ENCODE measurements at places on chromosomes 12 and 14.

DNA sequence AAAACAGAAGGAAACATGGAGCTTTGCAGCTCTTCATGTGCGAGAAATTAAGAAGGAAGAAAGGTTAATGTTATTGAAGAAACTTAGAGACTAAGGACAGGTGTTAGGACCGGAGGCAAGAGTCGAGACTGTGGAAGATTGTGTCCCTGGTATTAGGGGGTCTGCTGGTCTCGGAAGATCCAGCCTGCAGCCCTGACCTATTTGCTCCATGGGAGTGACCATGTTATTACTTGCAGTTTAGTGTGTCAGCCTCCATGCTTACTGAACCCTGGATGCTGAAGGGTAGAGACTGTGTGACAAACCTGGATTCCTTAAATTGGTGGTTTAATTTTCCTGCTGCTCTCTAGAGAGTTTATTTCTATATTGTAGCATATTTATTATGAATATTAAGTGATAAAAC, 580.6 kb downstream of the NOVA1 start:
- no peak for DNase-seq

- no peak for DNase-seq
Measured at GRCh38 chr12:89861086-89861485, 152.4 kb upstream of the ATP2B1 start.

DNA sequence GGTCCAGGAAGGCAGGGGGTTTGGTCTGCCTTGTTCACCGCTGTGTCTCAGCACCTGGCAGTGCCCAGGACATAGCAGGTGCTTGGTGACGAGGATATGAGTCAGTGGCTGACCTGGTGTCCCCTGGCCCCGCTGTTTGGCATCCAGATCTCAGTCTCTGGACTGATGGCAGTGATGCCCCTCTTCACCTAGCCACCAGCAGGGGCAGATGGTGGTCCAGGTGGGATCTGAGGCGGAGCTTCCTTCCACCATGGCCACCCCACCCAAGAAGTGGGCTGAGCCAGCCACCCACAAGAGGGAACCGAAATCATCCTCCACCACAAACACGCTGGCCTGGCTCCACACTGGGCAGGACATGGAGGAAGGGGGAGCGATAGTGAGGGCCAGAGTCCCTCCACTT, 16.1 kb upstream of the SH2B3 start:
- no peak for DNase-seq

DNA sequence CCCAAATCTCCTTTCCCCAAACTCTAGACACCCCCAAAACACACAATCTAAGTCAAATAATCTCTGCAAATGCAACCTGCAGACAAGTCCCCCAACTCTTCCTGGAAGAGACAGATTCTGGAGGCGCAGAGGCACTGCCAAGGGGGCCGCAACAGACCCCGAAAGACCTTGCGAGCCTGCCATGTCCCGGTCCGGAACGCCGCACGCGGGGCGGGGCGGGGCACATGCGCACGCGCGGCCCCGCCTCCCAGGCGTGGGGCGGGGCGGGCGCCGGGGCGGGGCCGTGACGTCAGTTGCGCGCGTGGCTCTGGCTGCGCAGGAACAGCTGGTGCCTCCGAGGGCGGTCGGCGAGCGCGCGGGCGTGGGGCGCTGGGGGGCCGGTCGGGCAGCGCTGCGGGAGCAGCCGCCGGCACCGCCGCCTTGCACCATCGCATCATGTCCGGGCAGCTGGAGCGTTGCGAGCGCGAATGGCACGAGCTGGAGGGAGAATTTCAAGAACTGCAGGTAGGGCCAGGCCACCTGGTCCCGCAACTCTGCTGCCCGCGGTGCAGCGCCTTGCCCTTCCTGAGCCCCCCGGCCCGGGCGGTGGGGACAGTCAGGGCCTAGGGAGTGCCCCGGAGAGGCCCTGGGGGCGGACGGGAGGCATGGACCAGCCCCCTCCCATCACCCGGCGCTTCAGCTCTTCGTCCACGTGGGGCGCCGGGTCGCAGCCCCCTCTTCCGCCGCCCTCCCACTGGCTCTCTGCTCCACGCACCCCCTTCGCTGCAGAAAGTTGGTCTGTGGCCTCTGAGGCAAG, at the start of gene TMEM120B:
Gene TMEM120B, plus strand, starts transcription at position 292 of the 796 bp plus-strand sequence. Its CDS starts 144 bp downstream, at position 436.
- peak; percentile 65 for DNase-seq

DNA sequence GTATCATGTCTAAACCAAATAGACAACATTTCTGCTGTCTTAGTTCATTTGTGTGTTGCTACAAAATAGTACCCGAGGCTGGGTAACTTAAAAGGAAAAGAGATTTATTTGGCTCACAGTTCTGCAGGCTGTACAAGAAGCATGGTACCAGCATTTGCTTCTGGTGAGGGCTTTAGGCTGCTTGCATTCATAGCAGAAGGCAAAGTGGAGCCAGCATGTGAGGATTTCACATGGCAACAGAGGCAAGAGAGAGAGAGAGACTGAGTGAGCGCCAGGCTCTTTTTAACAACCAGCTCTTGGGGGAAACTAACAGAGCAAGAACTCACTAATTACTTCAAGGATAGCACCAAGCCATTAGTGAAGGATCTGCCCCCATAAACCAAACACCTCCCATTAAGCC, 271.4 kb upstream of the SRRM4 start:
- no peak for DNase-seq
